ENCODE measurements at places on chromosomes 11 and 22.

DNA sequence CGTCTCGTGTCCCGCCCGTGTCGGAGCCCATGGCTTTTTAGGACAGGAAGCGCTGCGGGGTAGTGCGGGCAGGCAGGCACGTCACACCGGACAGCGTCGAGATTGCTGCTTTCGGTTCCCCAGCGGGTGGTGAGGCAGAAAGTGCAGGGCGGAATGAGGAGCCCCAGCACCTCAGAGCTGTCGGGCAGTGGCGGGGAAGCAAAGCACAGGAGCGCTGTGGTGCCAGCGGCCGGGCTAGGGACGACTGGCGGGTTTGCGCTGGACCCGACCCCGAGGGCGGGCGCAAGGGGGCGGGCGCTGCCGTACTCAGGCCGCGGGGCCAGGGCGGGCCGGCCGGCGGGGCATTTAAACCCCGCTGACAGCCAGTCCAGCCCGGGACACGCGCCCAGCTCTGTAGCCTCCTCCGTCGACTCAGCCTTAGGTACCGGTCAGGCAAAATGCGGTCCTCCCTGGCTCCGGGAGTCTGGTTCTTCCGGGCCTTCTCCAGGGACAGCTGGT, at the start of gene SLC37A2:
Gene SLC37A2 (plus strand): TSS at position 375 of the 498 bp plus-strand sequence. CDS start 63 bp downstream, at position 438.
- DNase-seq: peak; percentile 75

DNA sequence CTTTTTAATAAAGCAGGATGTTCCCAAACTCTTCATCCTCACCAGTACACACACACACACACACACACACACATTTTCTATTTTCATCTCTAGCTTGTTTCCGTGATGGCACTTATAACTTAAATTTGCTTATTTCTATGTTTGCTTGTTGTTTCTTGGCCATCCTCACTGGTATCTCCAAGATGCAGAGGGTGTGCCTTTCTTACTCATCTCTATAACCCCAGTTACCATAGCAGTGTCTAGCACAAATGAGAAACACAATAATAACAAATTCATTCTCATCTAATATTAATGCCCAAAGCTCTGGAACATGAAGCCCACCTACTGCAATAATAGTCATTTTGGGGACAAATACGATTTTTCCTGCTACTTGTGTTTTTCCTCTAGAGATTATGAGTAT, 156.3 kb downstream of the GRM5 start:
- DNase-seq: no peak

DNA sequence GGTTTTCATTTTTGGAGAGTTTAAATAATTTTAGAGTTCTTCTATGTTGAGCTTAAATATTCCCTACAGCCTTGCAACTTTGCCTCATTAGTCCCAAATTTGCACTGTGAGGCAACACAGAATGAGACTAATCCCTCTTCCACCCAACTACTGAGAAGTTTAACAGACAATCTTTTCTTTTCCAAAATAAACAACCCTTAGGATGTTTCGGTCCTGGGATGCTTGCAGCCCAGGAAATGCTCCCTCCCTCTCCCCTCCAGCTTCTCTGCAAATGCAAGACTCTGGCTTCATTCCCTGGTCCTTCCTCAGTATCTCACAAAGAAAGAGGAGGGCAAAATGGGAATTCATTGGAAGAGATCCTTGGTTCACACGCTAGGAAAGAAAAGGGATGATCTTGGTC, 222.5 kb downstream of the ST3GAL4 start:
- DNase-seq: no peak

GRCh38 chr11:33804471-33804870, 30.2 kb upstream of the FBXO3 start:
- DNase-seq: no peak

DNA sequence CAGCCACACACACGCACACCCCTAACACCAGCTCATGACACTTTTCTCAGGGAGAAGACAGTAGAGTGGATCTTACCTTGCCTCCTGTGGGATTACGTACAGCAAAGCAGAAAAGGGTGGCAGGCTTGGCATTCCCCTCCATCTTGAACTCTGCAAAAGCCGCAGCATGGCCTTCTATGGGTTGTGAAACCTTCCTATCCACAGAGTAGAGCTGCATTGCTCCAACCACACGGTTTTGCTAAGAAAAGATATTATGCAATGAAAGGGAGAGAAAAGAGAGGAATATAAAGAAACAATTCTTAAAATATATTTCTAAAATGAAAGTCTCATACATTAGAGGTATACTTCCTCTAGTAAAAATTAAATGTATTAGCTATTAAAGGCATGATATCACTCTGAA, 48.8 kb downstream of the CLTCL1 start:
- DNase-seq: no peak

DNA sequence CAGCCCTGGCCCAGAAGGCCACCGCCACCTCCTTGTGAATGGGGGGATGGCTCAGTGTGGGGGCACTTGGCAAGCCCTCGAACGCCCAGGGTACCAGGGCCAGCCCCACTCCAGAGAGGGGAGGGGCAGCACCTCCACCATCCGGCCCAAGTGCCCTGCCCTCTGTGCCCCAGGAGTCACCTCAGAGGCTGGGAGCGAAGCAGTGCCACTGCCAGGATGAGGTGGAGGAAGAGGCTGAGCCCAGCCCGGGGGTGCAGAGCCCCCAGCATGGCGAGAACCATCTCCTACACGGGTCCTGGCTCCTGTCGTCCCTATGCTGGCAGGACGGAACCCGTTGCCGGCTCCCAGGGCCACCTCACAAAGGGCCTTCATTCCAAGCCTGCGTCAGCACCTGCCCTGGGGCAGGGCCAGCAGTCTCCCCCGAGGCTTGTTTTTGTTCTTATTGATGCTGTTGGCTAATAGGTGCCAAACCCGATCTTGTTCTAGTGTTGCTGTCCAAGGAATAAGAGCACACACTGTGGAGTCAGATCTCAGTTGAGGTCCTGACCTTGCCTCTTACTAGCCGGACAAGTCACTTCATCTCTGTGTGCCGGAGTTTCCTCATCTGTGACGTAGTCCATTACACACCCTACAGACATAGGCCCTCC, at the start of gene FREY1:
Gene FREY1 (minus strand): TSS at position 307 of the 647 bp plus-strand sequence. CDS start 26 bp downstream, at position 281.
- no peak for DNase-seq

GRCh38 chr11:105230586-105230985, 91.0 kb upstream of the CARD18 start:
- DNase-seq: no peak

- DNase-seq: no peak
Measured at GRCh38 chr22:19759427-19760057, 1.0 kb upstream of the TBX1 start.

DNA sequence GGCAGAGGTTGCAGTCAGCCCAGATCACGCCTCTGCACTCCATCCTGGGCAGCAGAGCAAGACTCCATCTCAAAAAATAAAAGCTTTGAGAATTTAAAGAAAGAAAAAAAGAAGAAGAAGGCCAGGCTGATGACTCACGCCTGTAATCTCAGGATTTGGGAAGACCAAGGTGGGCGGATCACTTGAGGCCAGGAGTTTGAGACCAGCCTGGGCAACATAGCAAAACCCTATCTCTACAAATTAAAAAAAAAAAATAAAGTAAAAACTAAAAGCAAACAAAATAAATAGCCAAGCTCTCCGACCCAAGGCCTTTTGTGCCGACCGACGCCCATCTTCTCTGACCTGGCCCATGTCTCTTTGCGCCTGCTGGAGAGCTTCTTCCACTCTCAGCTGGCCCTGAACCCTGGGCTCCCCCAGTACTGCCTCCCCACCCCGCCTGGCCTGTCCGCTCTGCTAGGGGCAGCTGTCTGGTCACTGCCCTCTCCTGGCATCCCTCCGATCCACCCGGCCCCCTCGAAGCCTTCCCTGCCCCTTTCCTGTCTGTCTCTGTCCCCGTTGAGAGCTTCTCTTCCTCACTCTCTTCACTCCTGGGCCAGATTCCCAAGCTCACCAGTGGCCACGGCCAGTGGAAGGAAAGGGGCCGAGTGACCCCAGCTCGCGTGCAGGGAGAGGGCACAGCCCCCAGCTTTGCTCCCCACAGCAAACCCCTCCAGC, 4.8 kb upstream of the LSP1 start:
- DNase-seq: no peak

DNA sequence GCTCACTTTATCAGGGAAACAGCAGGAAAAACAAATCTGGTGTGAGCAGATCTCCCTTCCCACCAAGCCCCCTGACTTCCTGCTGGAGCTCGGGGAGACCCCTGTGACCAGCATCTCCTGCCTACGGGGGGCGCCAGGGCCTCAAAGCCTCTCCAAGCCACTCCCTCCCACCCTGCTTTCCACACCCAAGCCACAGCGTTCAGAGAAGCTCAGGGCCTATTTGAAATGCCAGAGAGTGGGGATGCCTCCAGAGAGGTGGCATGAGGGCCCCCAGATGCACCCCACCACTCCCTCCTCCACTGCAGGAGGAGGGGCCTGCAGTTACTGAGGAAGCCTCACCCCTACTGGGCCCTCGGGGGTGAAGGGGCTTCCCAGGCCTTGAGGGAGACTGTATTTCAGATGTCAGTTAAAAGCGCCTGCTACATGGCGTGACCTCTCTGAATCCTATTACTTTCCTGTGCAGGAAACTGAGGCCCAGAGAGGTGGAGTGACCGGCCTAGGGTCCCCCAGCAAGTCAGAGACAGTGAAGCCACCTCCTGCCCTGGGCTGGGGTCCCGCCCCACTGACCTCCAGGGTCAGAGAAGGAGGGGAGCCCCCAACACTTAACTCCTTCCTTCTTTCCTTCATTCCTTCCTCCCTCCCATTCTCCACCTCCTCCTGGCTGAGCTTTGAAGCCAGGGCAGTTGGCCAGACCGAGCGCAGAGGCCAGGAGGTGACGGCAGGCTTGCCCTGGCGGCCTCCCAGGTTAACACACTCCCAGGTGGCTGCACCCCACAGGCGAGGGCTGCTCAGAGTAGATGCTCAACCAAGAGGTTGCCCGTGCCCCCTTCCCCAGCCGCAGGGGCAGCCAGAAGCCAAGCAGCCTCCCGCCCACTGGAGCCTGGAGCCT, 6.0 kb upstream of the CDKN1C start:
- DNase-seq: no peak

GRCh38 chr11:67627441-67627811, 2.3 kb downstream of the NUDT8 start:
- peak; percentile 55 for DNase-seq

GRCh38 chr22:29233277-29233877, 27.7 kb downstream of the EMID1 start:
- peak; percentile 55 for DNase-seq

- no peak for DNase-seq
Measured at GRCh38 chr11:120065876-120066275, 72.0 kb downstream of the TRIM29 start.

- DNase-seq: no peak
Measured at GRCh38 chr11:91902312-91902711, 322.3 kb upstream of the FAT3 start.

DNA sequence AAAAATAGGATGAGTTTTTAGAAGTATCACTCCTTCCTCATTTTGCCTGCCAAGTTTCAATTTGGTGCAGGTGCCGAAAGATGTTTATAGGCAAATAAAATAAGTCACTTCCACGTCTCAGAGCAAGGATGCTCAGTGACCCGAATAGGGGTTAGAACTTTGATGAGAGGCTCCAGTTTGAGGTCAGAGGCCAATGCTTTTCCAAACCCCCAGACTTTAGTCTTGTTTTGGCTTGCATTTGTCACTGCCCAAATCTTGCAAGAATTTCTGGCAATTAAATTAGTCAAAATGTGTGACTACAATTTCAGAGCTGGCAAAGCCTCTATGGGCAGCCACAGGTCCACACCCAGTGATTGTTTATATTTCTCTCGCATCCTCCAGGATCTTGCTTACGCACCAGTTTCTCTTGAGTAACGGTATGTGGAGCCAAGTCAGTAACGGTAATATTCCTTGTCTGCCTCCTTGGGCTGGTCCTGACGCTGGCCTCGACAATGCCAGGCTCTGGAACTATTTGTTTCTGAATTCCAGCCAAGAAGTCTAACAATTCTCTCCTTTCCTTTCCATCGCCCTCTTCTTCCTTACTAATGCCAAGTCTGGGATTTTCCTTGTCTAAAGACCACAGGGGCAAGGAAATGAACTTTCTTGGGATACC, 9.9 kb upstream of the NUP160 start:
- DNase-seq: no peak

DNA sequence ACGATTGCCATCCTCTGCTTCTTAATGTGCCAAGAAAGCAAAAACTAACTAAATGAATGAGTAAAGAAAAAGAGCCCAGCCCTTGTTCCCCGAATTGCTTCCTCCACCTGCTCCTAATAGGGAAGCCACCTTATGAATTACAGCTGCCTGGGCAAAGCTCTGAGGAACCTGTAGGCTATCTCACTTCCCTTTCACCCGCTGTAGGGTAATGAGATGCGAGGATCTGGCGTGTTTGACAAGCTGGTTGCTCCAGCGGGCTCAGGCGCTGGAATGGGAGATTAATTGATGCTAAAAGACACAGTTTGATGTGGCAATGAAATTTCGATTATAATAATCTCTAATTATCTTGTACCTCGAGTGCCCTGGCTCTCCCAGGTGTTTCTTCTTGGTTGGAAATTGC, 256.4 kb downstream of the NTM start:
- DNase-seq: no peak

DNA sequence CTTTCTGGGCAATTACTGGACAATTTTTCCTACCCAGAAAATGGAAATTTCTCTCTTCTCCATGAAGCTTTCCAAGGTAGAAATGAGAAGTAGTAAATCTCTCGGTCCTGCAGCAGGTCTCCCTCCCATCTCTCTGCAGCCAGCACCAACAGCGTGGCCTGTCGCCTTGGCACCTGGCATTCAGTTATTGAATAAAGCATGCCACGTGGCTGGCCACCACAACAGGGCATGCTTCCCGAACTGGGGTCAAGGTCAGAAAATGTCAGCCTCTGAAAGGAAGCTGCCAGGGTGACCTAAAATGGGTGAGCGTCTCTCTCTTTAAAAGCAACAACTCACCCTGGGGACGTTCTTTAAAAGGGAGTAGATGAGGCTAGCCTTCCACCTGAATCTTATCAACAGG, 14.0 kb downstream of the CACNG2 start:
- no peak for DNase-seq

- no peak for DNase-seq
Measured at GRCh38 chr22:40890881-40891280, 29.0 kb upstream of the DNAJB7 start.

- no peak for DNase-seq
Measured at GRCh38 chr11:60318726-60319125, 8.3 kb upstream of the MS4A6E start.

DNA sequence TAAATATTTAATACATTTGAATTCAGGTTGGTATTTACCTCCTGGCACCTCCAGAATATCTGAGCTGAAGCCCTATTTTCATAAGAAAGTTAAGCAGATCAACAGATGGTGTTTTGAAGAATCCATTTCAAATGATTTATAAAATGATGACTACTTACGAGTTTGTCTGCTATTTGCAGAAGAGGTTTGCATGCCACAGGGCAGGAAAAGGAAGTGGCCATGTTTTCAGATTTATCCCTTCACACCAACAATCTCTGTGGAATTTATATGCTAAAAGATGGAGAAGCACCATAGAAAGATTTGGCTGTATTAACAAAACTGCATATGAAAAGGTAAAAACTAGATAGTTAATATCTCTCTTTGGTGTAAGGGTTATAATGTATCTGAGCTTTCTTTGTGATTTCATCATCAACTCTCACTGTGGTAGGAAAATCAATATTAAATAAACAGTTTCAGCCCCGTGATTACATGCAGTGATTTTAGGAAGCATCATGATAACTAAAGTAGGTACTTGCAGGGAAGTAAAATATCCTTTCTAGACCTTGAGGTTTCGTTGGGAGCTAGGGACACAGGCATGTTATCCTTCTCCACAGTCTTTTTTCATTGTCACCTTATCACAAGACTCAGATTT, 2.6 kb downstream of the BMAL1 start:
- DNase-seq: no peak

- DNase-seq: no peak
Measured at GRCh38 chr11:20038412-20038811, 121.9 kb downstream of the DBX1 start.

Data from left forelimb (tissue), 1 donor.